Hypothalamus (tissue), 51 donors: ENCODE measurements at places on chromosomes 1 and 21.
A peak's percentile ranks its signal among the peaks of the same experiment; 100 is the strongest.

GRCh38 chr1:79252598-79252997 lies 246.1 kb upstream of the ADGRL4 start:
- no peak for DNase-seq

- DNase-seq = no peak
Measured at GRCh38 chr1:162927421-162927820, 66.4 kb upstream of the CCDC190 start.

DNA sequence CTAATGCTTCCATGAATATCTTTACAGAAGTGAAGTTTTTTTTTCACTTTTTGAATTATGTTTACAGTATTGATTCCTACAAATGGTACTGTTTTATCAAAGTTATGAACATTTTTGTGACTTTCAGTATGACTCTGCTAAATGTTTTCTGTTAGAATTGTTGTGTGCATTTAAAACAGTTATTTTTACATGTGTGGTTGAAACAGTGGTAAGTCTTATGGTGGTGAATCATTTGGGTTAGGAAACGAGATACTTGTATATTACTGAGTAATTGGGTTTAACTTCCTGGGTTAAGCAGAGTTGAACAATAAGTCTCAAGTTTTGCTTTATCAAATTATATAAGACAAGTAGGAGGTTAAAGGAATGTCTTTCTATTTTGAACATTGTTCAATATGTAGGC lies 66.8 kb downstream of the VPS13D start:
- DNase-seq = no peak

DNA sequence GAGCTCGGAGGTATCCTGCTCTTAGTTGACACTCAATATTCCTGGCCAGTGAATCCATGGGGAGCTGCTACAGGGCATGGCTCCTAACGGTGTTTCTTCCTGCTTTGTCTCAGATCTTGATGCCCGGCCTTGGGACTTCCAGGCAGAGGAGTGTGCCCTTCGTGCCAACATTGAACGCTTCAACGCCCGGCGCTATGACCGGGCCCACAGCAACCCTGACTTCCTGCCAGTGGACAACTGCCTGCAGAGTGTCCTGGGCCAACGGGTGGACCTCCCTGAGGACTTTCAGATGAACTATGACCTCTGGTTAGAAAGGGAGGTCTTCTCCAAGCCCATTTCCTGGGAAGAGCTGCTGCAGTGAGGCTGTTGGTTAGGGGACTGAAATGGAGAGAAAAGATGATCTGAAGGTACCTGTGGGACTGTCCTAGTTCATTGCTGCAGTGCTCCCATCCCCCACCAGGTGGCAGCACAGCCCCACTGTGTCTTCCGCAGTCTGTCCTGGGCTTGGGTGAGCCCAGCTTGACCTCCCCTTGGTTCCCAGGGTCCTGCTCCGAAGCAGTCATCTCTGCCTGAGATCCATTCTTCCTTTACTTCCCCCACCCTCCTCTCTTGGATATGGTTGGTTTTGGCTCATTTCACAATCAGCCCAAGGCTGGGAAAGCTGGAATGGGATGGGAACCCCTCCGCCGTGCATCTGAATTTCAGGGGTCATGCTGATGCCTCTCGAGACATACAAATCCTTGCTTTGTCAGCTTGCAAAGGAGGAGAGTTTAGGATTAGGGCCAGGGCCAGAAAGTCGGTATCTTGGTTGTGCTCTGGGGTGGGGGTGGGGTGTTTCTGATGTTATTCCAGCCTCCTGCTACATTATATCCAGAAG lies 16.7 kb downstream of the ALX3 start:
- peak; percentile 29 for DNase-seq

GRCh38 chr1:198714271-198714670 lies 75.4 kb downstream of the PTPRC start:
- no peak for DNase-seq

GRCh38 chr21:31554511-31555022 lies 104.9 kb upstream of the SOD1 start:
- no peak for DNase-seq

- DNase-seq = no peak
Measured at GRCh38 chr1:223759273-223759672, 46.9 kb downstream of the CAPN2 start.

DNA sequence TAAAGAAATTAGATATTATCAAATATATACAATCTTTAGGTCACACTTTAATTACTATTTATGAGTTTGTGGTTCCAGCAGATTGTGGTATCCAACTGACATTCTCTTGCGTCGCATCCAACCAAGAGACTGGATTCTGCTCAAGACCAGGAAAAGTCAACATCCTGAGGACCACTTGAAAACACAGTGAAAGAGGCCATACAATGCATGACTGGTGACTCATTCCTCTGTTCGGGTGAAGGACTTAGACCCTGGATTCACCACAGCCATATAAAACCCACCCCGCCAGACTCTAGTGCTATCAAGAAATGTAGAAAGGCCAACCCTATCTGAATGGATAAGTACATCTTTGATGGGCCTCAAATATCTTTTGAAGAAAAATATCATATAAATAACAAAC lies 14.5 kb upstream of the CFHR4 start:
- no peak for DNase-seq

DNA sequence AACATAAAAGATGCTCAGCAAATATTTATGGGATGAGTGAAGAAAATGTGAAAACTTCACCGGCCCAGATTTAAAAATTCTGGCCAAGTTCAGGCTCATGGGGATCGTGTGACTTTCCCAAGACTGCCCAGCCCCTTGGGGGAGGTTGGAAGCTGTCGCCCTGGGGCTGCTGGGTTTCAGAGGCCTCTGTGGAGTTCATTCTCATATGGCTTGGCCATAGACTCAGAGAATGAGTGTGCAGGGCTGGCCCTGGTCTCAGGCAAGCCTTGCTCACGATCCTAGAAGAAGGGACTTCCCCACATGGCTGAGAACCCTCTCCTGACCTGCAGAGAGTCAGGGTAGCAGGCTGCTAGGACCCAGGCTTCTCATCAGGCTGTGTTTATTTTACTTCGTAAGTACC lies 24.6 kb downstream of the PADI2 start:
- no peak for DNase-seq

- peak; percentile 0 for DNase-seq
Measured at GRCh38 chr1:77126307-77126706, 92.9 kb downstream of the PIGK start.

DNA sequence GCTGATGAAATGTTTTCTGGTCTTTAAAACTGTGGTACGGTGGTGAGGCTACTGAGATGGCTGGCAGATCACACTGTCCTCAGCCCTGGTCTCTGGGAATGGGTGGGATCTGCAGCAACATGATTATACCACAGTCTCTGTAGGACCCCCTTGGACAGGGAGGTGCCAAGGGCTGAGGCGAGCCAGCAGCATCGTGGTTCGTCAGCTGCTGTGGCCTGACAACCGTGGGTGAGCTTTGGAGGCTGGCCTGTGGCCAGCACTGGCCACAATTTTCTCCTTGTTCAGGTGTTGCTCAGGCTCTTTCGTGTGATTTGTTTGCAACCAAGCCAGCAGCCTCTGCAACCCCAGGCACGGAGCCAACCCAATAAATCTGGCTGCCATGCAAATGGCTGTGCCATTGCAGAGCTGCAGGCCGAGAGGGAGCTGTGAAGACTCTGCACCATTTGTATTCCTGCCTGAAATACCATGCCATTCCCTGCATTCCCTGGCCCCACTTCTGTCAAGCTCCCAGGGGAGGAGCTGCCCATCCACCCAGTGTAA lies 70.9 kb downstream of the PCP4 start:
- no peak for DNase-seq

- DNase-seq = no peak
Measured at GRCh38 chr1:31904339-31905092, 33.7 kb downstream of the PTP4A2 start.

GRCh38 chr1:222547260-222547614 lies 667 bp downstream of the HHIPL2 start:
- no peak for DNase-seq

- DNase-seq = no peak
Measured at GRCh38 chr1:3610527-3611169, 660 bp downstream of the MEGF6 start.

DNA sequence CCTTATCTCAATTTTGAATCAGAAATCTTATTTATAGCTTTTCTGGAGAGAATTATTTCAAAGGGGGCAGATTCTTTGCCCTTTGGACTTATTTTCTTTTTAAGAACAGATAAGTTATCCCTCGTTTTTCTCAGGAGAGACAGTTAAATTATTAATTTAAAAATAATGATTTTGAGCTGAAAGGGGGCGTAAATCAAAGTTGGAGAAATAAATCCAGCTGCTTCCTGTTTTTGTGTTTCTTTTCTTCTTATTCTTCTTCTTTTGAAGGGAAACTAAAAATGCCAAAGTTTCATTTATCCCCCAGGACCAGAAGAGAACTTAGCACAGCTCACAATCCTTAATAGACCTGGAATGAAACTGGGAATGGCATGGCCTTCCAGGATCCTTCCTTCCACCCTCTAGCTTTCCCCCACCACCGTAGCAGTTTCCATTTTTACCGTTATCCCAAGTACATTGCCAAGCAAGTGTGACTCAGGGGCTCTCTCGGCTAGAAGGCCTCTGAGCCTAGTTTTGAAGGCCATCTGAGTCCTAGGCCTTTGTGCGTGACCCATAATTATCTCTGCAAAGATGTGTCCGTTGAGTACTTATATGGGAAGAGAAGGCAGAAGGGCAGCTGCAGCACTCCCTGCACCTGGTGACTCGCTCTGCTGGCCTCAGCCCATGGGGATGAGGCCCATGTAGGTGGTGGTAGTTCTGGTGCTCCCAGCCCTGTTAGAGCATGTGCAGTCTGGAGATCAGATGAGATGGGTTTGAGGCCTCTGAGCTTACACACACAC lies 181.7 kb downstream of the ROR1 start:
- DNase-seq = no peak

DNA sequence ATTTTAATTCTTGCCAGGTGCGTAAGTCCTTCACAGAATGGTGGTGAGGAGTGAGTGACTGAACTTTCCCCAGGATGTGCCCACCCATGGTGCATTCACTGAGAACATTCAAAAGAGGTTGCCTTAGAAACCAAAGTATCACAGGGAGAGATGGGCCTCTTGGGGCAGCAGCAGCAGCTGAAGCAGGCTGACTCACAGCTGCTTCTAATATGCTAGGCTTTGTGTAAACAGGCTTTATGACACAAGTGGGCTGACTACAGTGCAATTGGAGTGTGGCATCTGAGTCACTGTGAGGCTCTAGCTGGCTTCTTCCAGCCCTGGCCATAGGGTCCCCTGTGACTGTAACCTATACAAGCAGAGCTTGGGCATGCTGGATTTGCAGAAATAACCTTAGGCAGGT lies 12.6 kb downstream of the PIGP start:
- no peak for DNase-seq

- no peak for DNase-seq
Measured at GRCh38 chr1:118158924-118159323, 26.1 kb downstream of the SPAG17 start.

GRCh38 chr1:216045400-216045799 lies 377.8 kb downstream of the USH2A start:
- no peak for DNase-seq

DNA sequence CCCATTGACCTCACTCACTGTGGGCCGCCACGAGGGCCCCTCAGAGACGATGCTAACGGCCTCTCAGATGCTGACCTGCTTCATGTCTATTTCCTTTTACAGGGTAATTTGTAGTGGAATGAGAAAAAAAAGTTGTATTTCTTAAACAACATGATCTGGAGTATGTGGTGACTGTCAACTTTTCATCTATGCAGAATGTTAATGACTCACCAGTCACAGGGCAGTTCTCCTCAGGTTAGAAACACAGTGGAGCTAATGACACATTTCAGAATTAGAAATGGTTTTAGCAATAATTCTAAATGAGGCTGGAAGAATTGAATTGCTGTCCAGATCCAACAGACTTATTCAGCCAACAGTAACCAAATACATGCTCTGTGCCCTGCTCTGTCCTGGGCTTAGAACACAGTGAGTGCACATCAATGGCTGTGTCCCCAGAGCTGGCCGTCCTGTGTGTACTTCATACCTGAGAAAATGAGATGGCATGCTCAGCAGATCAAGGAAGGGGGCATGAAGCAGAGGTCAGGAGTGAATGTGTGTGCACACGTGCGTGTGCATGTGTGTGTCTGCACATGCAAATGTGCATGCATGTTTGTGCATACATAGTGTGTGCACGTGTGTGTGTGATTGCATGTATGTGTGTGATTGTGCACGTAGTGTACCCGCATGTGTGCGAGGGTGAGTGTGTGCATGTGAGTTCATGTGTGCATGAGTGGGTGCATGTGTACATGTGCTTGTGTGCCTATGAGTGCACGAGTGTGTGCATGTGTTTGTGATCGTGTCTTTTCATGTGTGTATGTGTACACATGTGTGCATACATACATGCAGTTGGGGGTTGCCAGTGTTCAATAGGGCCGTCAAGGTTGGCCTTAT lies 145.3 kb downstream of the PCBP3 start:
- no peak for DNase-seq

GRCh38 chr1:67571901-67572593 lies 113.0 kb upstream of the GADD45A start:
- DNase-seq = no peak

DNA sequence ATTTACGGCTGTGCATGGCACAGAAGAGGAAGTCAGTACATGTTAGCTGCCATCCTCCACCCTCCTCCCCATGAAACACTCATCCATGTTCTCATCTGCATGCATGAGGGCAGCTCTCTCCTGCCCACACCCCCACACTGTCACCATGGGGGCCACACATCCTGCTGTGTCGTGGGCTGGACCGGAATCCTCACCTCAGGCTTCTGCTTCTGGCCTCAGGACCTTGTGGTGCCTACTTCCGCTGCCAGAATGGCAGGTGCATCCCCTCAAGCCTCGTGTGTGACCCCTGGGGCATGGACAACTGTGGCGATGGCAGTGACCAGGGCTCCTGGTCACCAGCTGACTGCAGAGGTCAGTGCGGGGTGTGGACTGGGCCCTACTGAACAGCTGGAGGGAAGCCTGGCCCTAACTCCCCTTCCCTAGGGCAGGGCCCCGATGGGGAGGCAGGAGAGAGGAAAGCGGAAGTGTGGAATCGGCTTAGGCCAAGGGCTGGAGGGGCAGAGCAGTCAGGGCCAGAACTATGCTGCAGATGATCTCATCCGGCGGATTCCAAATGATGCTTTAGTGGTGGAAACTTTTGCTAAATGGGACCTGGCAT lies 3.8 kb downstream of the LDLRAD2 start:
- no peak for DNase-seq

DNA sequence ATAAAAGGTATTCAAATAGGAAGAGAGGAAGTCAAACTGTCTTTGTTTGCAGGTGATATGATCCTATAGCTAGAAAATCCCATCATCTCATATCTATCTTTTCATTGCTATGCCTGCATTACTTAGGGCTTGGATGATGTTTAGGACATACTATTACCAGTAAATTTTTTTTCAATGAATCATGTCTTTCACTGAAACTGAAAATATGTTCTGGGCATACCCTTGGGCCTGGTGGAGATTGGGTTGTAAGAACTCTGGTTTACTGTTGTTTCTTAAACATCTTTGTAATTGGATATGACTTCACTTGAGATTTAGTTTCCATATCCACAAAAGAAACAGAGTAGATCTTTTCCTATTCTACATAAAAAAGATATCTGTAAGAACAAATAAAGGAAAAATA lies 502.2 kb upstream of the PRMT6 start:
- DNase-seq = no peak

GRCh38 chr1:169563650-169564049 lies 22.6 kb downstream of the F5 start:
- DNase-seq = no peak

GRCh38 chr1:234535763-234536515 lies 57.0 kb upstream of the TARBP1 start:
- DNase-seq = peak; percentile 45
